T-helper 2 cell (primary cell): ENCODE measurements at places on chromosomes 5 and 9.

GRCh38 chr5:149745212-149745942 is 15.3 kb downstream of the PPARGC1B start:
- DNase-seq, result no peak

GRCh38 chr9:127366594-127366993 is 30.4 kb upstream of the SLC2A8 start:
- DNase-seq, result no peak

DNA sequence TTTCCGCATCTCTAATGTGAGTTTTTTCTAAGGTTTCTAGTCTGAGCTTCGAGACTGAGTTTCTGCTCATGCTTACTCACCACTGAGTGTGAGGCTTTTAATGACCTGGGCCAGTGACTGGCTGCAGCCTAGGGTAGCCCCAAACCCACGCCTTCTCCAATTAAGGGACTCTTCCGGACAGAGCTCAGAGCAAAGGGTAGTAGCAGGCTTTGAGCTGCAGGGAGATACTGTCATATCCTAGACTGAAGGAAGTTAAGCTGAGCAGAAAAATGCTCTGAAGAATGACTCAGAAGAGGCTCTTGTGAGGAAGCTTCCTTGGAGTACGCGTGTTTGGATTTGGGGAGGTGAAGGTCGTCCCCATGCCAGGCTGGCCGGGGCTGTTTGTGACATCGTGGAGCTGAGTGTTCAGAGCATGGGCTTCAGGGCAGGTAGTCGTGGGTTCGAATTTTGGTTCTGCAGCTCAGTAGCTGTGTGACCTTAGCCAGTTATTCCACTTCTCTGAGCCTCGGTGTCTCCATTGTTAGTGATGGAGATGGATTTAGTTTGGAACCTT is 3.5 kb downstream of the USP20 start:
- DNase-seq, result no peak

DNA sequence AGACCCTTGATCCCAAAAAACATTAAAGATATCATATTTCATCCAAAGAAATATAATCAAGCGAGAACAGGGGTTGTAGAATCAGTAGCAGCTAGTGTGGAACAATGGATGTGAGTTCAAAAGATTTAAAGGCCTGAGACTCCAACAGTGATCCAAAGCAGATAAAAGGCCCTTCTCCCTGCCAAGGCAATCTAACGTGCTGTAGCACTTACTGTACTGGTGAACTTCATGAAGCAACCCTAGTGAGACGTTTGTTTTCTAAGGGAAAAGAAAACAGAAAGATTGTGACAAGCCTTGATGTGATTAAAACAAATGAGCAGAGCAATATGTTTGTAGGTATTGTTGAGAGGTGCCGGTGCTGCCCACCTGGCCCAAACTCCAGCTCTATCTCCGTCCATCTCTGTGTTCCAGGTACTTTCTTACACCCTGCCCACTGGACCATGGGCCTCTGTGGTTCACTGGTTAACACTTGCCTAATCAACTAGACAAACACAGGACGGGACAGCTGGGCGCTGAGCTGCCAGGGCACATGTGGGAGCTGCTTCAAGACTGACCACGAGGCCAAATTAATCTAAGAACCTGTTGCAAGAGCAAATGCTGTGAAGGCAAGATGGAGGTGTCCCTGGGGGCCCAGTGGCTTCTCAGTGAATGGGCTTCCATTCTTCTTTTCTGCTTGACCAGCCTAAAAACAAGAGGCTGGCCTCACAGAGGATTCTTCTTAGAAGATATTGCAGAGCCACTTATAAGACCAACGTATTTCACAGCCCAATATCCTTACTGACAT is 265.5 kb downstream of the CWC27 start:
- no peak for DNase-seq

- peak; percentile 49 for DNase-seq
Measured at GRCh38 chr9:93058355-93059010, at the start of gene SUSD3. TSS of gene SUSD3 (plus strand) at chr9:93058701. CDS start at chr9:93058743, 42 bp downstream.

GRCh38 chr9:18297056-18297841 is 176.7 kb upstream of the ADAMTSL1 start:
- DNase-seq, result no peak

DNA sequence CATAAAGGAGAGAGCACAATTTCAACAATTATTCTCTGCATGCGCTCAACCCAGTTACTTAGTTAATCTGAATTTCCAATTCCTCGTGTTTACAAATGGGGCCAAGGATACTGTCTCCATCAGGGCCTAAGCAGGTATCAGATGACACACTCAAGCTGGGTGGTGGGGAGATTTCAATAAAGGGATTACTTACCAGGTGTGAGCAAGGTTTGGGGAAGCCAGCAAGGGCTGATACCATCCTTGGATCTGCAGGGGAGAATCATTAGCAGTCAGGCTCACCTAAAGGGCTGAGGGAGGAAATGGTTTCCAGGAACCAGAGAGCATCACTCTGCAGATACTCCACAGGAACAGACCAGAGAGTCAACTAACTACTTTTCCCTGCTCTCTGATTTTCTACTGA is 487.1 kb downstream of the NTRK2 start:
- no peak for DNase-seq

- DNase-seq, result no peak
Measured at GRCh38 chr9:129934041-129934591, 98.9 kb downstream of the USP20 start.

DNA sequence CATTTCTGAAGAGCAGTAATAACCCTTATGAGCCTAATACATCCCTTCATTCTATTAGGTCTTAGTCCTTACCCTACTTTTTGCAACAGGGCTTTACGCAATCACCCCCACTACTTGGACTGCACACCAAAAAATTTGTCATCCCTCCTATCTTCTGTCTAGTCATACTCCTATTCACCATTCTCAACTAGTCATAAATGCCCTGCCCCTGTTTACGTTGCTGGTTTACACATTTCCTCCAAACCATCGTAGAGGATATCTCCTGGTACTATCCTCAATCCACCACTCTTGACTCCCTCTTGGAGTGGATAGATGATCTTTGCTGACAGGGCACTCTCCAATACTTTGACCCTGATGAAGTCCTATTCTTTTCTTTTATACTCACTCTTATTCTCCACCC is 98.2 kb upstream of the CCNG1 start:
- no peak for DNase-seq

- DNase-seq, result peak; percentile 31
Measured at GRCh38 chr9:86946201-86947145, 833 bp downstream of the GAS1 start.

DNA sequence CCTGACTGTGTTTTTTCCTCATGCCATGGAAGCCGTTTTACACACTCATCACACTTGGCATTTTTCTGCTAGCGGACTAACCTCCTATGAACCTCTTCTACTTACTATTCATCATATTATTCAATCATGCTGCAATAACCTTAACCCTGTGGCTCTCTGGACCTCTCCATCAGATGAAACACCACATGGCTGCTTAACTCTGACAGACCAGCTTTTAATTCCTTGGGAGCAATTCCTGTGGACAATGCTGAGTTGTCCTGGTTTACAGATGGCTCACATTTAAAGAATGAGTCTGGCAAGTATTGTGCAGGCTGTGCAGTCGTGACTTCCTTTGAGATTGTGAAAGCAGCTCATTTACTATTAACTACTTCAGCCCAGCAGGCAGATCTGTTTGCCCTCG is 9.0 kb downstream of the OR1J1 start:
- DNase-seq, result no peak

- no peak for DNase-seq
Measured at GRCh38 chr5:82792096-82792495, 285.1 kb downstream of the TMEM167A start.

DNA sequence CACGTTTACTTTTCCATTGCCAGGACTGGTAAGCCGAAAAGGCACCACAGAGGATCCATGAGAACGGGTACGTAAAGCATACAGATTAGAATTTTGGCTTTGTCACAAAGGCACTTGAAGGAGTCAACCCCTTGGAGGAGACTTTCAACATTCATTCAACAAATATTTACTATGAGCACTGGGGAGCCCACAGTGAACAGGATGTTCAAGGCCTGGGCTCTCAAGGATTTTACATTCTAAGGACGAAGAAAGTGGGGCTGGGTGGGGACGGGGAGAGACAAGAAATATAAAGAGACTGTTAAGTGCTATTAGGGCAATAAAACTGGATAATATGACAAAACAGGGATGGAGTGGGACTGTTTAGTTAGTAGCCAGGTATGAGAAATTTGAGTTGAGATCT is 66.0 kb downstream of the KLF4 start:
- no peak for DNase-seq

- DNase-seq, result no peak
Measured at GRCh38 chr5:168844922-168845296, 265.7 kb upstream of the PANK3 start.
